ENCODE measurements at places on chromosomes 5 and 9. TPM values are rescaled to one million over a fixed set of nuclear protein-coding genes. Genes with fewer than 3 reads are reported as not detected.

DNA sequence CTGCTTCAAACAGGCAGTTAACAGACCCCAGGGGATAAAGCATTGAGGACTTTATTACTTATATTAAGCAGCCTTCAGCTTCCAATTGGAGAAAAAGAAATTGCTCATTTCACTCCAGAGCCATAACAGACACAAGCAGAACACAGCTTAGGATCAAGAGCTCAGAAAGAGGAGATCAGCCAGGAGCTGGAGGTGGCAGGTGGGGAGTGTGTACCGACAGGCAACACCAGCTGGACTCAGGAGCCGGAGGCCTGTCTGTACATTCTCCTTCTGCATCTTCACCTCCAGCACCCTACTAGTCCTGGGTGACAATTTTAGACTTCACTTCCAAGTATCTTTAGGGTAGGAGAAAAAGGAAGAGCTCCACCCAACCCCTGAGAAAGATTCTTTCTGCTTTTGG is 35.8 kb downstream of the NRG2 start:
- H3K27ac ChIP-seq = no peak overlapping the region
- DNase-seq = no peak
- no peaks in the 10 kb centered on the region for H3K4me1 ChIP-seq

Gene CCNJL
- not detected for total RNA-seq

Gene DEPDC1B
- 20.5 TPM for total RNA-seq

GRCh38 chr9:80811003-80811402 is 878.3 kb downstream of the TLE1 start:
- no peaks in the 10 kb centered on the region for H3K4me1 ChIP-seq
- no peaks in the 10 kb centered on the region for H3K36me3 ChIP-seq
- no peak overlapping the region for H3K4me3 ChIP-seq
- no peak overlapping the region for H3K27ac ChIP-seq
- DNase-seq = no peak

Gene PCA3
- total RNA-seq = not detected

Gene ITK
- 237 TPM for total RNA-seq
